CD14-positive monocyte (primary cell): ENCODE measurements at places on chromosomes 2 and 18.

DNA sequence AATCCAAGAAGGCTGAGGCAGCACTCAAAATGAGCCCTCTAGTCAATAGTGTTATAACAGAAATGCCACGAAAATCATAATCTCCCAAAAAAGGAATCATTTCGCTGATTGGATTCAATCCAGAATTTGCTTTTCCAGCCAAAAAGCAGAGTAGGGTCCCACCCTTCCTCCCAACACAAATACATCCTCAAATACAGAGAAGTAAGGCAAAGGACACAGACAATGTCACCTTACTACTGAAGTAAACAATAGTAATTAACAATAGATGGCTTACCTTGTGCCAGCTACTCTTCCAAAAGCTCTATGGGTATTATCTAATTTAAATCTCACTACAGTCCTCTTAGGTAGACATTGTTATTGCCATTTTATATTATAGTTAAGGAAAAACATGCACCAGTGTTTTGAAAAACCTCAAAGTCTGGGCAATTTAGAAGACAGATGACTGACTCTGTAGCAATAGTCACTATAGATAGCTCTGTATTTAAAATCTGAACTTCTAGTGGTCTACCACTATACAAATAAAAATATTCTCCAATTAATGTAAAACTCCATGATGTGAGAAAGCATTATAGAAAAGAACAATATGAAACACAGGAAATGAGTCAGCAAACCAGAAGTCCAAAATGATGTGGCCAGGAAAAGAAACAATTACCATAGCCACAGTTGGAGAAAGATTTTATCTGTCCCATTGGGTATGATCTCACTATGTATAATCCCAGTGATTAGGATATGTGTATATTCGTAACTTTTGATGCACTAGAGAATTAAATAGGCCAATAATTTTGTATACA is 305.0 kb upstream of the ERBB4 start:
- DNase-seq: no peak

- DNase-seq: no peak
Observed at GRCh38 chr2:174750923-174751441, 13.3 kb downstream of the CHRNA1 start.

DNA sequence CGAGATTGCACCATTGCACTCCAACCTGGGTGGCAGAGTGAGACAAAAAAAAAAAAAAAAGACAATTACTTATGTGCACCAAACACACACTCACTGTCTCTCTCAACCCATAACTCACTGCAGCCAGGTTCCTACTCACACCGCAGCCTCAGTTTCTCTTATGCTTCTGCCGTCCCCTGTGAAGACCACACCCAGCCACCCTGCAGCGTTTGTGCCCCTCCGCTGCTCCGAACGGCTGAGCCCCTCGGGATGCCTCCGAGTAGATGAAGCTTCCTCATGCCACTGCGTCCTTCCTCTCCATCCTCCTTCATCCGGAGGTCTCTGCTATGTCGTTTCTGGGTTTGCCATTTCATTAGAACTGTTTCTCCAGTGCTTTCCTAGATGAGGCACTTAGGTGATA is 160.1 kb downstream of the TWIST2 start:
- no peak for DNase-seq

DNA sequence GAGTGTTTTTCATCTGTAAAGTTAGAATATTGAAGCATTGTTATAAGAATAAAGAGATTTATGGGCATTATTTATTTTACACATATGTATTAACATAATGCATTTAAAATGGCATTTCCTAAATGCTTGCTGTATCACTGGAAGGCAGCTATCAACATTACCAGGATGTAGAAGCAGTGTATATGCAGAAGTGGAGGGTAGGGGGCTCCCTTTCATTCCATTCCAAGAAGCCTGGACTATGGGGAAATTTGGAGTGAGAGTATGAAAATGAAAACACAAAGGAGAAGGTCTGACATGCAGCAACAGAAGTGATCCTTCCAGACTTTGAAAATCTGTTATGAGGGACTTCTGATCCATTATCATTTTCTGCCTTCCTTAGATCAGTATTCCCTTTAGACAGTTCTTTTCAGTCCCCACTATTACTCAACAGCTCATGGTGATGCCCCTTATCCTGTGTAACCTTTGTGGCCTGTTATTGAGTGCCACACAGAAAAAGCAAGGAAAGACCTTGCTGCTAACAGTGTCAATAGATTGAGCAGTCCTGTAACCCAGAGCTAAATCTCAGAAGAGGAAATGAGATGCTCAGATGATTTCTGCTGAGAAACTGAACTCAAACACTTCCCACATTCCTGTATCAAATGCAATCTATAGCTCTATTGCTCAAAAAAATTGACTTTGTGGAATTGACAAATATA is 216.6 kb downstream of the HNMT start:
- no peak for DNase-seq
